ENCODE measurements at places on chromosomes 13 and 19.

- no peak for DNase-seq
Measured at GRCh38 chr13:53240401-53241025, 211.9 kb downstream of the OLFM4 start.

DNA sequence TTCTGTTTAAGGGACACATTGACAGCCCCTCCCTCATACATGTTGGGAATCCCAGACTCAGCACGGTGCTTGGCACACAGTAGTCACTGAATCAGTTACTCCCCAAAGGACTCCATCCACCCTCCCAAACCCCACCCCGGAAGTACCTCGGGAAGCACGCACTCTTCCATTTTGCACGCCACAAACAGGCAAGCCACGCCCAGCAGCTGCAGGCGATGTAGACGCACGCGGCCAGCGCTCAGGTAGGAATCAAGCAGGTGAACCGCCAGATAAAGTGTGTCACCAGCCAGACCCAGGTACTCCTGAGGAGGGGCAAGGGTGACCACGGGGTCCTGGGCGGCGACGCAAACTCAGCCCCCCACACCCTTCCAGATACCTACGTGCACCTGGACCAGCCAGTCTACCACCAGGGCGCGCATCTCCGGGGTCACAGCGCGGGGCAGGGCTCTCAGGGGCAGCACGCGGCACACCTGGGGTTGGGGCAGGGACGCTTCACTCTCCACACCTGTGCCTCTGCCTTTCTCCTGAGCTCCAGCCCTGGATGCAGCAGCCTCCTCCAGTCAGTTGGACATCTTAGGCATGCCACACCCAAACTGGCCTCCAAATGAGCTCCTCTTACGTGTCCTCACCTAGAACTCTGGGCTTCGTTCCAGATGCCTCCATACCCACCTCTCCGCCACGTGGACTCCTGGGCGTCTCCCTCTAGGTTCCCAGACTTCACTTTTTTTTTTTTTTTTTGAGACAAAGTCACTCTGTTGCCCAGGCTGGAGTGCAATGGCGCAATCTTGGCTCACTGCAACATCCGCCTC, 1.9 kb downstream of the CCNP start:
- no peak for DNase-seq

- peak; percentile 82 for DNase-seq
Measured at GRCh38 chr19:48330012-48330681, 4.8 kb downstream of the EMP3 start.

- DNase-seq: no peak
Measured at GRCh38 chr13:73757481-73758233, 376.5 kb downstream of the KLF12 start.

- DNase-seq: peak; percentile 5
Measured at GRCh38 chr13:99214232-99214631, 13.6 kb downstream of the UBAC2 start.

DNA sequence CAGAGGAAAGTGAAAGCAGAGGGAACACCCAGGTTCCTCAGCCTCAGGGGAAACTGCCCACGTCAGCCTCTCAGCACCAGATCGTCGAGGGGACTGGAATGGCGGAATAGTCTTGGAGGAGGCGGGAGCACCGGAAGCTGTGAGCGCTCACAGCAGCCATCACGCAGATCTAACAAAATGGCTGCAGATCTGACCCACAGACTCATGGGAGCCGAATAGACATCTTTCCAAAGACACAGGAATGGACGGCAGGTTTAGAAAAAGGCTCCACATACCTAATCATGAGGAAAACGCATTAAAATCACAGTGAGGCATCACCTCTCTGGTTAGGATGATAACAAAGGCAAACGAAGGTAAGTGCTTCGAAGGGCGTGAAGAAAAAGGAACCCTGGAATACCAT, 11.8 kb upstream of the LILRA2 start:
- no peak for DNase-seq

DNA sequence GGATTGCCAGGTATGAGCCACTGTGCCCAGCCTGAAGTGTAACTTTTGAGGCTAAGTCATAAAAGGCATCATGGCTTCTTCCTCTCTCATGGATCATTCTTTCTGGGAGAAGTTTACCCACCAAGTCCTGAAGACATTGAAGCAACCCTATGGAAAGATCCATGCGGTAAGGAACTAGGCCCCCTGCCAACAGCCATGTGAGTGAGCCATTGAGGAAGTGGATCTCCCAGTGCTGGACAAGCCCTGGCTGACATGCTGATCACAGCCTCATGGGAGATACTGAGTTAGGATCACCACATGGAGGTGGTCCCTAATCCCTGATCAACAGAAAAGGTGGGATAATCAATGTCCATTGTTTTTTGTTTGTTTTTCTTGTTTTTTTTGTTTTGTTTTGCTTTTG, 3.3 kb upstream of the NUDT19 start:
- DNase-seq: no peak

- DNase-seq: peak; percentile 65
Measured at GRCh38 chr19:925087-925525, 729 bp upstream of the ARID3A start.
